ENCODE measurements at places on chromosomes 6 and 20.

GRCh38 chr6:73028893-73029450 lies 196.3 kb downstream of the KHDC1L start:
- DNase-seq, result no peak

DNA sequence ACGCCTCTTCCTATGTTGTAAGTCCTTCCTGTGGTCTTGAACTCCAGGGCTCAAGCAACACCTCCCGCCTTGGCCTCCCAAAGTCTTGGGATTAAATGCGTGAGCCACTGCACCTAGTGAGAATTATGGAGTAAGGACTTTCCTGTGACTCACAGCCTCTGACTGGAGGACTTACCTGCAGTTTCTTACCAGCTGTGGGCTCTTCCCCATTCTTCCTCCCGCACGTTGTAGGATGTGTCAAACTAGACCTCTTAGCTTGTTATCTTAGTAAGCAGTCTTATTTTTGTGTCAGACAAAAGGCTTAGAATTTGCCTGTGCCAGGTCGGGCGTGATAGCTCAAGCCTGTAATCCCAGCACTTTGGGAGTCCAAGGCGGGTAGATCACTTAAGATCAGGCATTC lies 30.9 kb downstream of the BAK1 start:
- no peak for DNase-seq

DNA sequence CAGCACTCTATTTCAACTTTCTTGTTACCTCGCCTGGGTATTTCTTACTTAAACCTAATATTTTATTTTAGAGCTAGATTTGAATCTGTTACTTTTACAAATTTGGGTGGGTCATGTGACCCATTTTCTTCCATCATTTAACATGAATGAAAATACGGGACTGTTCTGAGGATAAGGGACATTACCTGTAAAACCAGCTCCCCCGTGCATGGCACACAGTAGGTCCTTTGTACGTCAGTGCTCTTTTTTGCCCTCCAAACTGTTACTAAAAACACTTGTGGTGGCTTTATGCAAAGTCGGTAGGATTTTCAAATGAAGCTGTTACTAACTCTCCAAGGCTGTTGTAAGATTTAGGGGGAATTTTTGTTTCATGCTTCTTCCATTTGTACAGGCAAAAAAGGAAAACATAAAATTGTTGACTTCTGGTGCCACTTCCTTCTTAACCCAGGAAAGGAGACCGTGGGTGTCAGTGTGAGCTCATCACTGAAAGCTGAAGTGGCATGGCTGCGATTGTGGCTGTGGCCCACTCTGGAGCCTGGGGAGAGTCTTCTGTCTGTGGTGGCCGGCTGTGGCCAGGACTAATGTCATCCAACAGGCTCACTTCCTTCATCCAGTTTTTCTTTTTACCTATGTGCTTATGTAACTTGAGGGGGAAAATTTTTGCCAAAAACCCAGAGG lies 40.2 kb upstream of the PXDC1 start:
- no peak for DNase-seq

GRCh38 chr6:107129370-107129925 lies 14.1 kb upstream of the BEND3 start:
- DNase-seq, result no peak

DNA sequence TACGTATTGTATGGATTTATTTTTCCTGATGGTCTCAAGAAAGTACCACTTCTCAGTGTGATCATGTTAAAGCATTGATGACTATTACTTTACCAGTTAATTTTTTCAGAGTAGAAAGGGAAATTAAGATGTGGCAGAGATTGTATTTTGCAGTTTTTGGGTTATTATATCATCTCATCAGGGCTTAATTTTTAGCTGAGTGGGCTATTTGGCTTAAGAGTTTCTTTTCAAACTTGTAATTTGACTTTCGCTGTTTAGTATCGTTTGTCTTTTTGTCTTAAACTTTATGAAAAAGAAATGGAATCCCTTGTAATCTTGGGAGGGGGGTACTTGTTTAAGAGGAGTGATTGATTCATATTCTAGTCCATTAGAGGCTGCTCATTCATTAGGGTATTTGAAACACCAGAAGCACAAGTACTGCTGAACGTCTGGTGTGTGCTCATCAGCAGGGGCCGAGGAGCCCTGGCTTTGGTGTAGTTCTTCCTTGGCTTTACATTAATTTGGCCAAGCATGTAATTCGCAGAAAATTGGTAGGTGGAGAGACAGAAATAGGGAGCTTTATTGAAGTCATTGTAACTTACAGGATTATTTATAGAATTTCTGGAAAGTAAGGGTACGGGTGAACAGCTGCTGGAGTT lies 112.4 kb downstream of the TIAM2 start:
- no peak for DNase-seq

GRCh38 chr6:131568726-131569125 lies 4.3 kb upstream of the ARG1 start:
- DNase-seq, result no peak

DNA sequence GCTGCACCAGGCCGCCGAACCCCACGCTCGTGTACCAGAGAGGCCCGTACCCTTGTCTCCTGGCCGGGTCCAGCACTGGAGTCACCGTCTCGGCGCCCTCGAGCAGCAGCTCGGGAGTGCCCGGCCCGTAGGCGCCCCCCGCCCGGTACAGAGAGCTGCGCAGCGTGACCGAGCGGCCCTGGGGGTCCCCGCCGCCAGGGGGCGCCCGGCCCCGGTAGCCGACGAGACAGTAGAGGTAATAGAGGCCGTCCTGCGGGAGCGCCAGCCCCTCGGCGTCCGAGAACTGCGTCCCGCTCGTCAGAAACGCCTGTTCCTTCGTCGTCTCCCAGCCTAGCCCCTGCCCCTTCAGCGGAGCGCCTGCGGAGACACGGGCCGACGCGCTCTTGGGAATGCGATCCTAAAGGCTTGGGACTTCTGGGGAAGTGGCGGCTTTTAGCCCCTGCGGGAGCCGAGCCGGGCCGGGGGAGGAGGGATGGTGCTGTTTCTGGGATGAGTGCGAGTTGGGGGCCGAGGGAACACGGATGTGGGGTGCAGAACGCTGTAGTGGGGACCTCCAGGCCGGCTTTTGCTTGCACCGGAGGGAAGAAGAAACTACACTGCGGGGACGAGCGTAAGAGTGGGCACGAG lies 1.3 kb downstream of the LTB start:
- DNase-seq, result no peak

DNA sequence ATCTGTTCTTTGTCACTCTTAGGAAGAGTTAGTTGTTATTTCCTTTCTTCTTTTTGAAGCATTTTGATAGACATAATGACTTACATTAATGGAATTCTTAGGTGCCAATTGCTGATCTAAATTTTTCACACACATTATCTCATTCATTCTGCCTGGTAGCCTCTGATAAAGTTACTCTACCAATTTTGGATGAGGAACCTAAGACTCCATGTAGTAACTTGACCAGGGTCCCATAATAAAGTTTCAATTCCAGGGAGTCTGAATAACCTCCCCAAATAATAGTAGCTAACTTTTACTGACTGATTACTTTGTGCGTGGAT lies 73.2 kb upstream of the CITED2 start:
- no peak for DNase-seq
